ENCODE measurements at places on chromosomes 1 and 21.

GRCh38 chr21:26236281-26236680 lies 65.7 kb upstream of the APP start:
- DNase-seq: no peak

- no peak for DNase-seq
These were observed 40.0 kb downstream of the ATP2B4 start for GRCh38 chr1:203666609-203667008.

- no peak for DNase-seq
These were observed 65.9 kb downstream of the DNTTIP2 start for GRCh38 chr1:93813076-93813475.

GRCh38 chr1:156006666-156007376 lies 13.9 kb downstream of the SSR2 start:
- no peak for DNase-seq

DNA sequence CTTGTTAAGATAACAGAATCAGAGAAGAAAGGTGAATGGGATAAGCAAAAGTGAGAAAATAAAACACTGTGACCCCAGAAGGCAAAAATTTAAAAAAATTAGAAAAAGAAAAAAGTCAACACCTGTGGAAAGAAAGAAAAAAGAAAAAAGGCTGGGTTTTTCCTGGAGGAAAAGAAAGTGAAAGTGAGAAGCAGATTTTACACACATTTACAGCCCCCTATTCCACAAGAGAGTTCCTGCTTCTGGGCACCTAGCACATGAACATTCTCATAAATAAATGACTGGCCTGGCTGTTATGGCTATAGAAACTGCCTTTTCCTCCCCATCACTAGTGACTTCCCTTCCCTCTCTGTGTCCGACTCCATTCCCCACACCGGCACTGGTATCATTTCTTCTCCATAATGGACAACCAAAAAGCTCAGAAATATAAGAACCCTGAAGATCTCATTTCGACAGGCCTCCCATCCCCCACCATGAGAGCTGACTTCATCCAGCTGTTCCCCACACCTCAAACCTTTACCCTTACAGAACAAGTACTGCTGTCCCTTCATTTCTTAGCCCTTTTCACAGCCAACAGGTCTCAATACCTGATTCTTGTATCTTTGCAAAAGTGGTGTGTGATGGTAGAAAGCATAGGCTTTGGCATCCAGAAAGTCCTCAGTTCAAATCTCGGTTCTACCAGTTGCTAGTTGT lies 12.6 kb downstream of the MTF1 start:
- DNase-seq: no peak

GRCh38 chr1:150168960-150169601 lies 19.4 kb downstream of the PLEKHO1 start:
- peak; percentile 46 for DNase-seq

- DNase-seq: no peak
These were observed 35.3 kb upstream of the NFIA start for GRCh38 chr1:61047061-61047460.

- DNase-seq: no peak
These were observed 4.1 kb upstream of the NBL1 start for GRCh38 chr1:19639999-19640362.

GRCh38 chr1:100799548-100799947 lies 80.0 kb downstream of the VCAM1 start:
- no peak for DNase-seq

- no peak for DNase-seq
These were observed 1109.3 kb downstream of the PLA2G4A start for GRCh38 chr1:187938092-187938491.

DNA sequence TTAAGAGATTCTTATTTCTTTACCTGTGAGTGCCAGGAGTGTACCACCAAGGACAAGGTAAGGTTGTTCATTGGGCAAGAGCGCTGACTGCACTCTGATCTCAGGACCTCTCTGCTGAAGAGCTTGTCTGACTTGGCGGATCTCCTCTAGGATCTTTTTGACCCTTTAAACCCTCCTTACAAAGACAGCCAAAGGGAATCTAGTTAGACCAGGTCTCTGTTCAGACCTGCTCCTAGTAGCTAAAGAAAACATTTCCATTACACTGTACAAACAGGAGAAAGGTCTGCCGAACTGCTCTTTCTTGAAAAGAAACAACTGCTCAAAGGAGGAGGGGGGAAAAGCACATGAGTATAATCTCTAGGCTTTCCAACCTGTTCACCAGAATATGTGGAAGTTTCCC lies 49.3 kb downstream of the SMYD2 start:
- no peak for DNase-seq

DNA sequence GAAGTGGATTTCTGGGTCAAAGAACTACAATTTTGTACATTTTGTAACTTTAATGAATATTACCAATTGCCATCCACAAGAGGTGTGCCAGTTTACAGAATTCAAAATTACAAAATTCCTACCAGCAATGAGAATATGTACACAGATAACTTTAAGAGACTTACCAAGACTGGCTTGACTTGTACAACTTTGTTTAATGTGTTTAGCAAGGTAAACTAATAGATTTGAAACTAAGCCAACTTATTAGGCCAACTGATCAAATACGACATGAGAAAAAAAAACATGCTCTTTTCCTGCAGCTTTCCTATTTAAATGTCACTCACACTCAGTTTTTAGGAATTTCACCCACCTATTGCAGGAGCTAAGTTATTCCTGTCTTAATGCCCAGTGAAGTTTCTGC lies 11.4 kb downstream of the EXOC8 start:
- no peak for DNase-seq

DNA sequence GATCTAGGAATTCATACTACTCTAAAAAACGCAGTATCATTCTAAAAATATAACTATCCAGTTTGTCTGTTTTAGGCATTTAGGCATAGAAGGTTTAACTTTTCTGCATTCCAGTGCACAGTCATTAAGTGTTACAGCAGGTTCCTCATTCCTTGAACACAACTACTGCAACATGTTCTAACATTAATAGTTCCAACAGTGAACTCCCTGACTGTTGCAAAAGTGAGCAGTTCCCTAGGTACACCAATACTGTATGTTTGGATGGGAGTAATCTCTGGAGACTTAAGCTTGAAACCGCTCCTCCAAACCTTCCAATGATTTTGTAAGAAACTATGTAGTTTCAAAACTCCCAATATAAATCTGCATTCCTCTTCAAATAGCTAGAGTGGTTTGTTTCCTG lies 46.2 kb downstream of the UCHL5 start:
- DNase-seq: no peak

- no peak for DNase-seq
These were observed 64.9 kb downstream of the TAS1R2 start for GRCh38 chr1:18794561-18794960.

- no peak for DNase-seq
These were observed 47.1 kb upstream of the CYP2J2 start for GRCh38 chr1:59973719-59974118.

DNA sequence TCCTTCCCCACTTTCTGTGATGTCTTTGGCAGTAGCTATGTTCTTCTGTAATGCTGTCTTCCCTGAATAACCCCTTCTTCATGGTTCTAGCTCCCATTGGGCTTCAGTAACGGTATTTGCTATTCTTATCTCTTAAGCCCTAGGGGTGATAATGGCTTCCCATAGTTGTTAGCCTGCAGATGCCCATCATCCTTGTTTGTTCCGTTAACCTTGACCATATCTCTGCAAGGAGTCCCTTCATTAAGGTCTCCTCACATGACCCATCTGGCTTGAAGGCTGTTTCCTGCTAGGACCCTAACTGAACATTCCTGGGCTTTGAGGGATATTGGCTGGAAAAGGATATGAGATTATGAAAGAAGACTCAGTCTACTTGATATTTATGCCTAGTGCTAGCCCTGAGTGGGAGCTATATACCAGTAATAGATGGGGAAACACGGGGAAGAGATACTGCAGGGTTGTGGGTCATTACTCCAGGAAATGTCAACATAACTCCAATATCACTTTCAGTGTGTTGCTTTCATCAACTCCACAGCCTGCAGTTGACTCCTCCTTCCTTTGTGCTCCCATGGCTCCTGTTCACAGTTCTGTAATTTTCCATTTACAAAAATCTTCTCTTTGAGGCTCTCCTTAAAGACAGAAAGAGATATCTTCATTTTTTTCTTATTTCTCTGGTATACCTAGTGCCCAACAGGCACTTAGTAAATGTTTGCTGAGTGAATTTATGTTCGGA lies 2.5 kb downstream of the MR1 start:
- no peak for DNase-seq

GRCh38 chr1:181479137-181479745 lies 4.1 kb upstream of the CACNA1E start:
- DNase-seq: peak; percentile 4

- no peak for DNase-seq
These were observed 19.6 kb upstream of the DUSP10 start for GRCh38 chr1:221761354-221762002.

- DNase-seq: no peak
These were observed 243.3 kb downstream of the HLX start for GRCh38 chr1:221122501-221122900.
